ENCODE measurements at places on chromosomes 4 and X. TPM values are rescaled to one million over a fixed set of nuclear protein-coding genes. Genes with fewer than 3 reads are reported as not detected.

The GRPR gene
- not detected for total RNA-seq

The SYTL4 gene
- total RNA-seq: not detected

The IQCM gene
- total RNA-seq: not detected

The CT45A9 gene
- not detected for total RNA-seq

The PRMT9 gene
- 7.3 TPM for total RNA-seq

The TEX13B gene
- total RNA-seq: not detected

The MXRA5 gene
- total RNA-seq: not detected

The INTU gene
- 0.52 TPM for total RNA-seq

DNA sequence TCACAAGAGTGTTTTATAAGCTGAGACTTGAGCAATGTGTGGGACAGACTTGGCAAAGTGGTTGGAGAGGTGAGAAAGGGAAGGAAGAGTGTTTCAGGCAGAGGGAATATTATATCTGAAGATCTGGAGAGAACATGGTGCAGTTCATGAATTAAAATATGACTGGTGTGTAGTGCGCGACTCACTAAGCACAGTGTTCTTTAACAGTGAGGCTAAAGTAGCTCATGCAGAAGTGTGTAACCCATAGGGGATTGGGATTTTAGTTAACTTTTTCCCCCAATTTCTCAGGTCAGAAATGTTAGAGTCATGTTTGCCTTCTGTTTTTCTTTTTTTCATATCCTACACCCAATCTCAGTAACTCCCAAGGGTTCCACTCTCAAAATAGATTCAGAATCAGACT lies 9.7 kb downstream of the MTHFD2L start:
- H3K4me1 ChIP-seq: peaks cover 10% of the 10 kb centered on the region
- H3K36me3 ChIP-seq: peaks cover 11% of the 10 kb centered on the region
- no peak overlapping the region for H3K27ac ChIP-seq
- H3K27me3 ChIP-seq: no peaks in the 10 kb centered on the region
- DNase-seq: no peak

- peaks cover 2% of the 10 kb centered on the region for H3K27me3 ChIP-seq
- no peaks in the 10 kb centered on the region for H3K36me3 ChIP-seq
- no peak for DNase-seq
- H3K27ac ChIP-seq: no peak overlapping the region
- peaks cover 30% of the 10 kb centered on the region for H3K4me1 ChIP-seq
- no peak overlapping the region for H3K4me3 ChIP-seq
Observed at GRCh38 chrX:46577221-46578005, 3.8 kb downstream of the CHST7 start.

DNA sequence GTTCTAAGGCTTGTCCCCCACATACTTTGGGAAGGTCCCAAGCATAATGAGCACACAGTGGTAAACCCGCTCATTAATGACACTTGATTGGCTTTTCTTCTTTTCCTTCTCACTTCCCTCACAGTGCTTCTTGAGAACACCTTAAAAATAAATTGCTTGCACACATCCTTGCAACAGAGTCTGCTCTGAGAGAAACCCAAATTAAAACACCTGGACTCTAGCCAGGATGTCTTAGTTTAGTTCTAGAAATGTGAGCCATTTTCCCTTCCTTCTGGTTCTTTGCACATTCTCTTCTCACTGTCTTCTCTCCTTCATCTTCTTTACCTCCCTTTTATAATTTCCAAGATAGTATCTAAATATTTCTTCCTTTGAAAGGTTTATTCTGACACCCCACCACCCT lies 35.3 kb upstream of the COX7B2 start:
- DNase-seq: no peak
- H3K4me1 ChIP-seq: no peaks in the 10 kb centered on the region
- H3K36me3 ChIP-seq: no peaks in the 10 kb centered on the region
- no peak overlapping the region for H3K4me3 ChIP-seq
- H3K27ac ChIP-seq: no peak overlapping the region

GRCh38 chr4:40180356-40180755 lies 16.5 kb upstream of the RHOH start:
- H3K4me3 ChIP-seq: no peak overlapping the region
- H3K4me1 ChIP-seq: peaks cover 46% of the 10 kb centered on the region
- no peaks in the 10 kb centered on the region for H3K36me3 ChIP-seq
- no peaks in the 10 kb centered on the region for H3K27me3 ChIP-seq
- no peak overlapping the region for H3K27ac ChIP-seq
- no peak for DNase-seq

DNA sequence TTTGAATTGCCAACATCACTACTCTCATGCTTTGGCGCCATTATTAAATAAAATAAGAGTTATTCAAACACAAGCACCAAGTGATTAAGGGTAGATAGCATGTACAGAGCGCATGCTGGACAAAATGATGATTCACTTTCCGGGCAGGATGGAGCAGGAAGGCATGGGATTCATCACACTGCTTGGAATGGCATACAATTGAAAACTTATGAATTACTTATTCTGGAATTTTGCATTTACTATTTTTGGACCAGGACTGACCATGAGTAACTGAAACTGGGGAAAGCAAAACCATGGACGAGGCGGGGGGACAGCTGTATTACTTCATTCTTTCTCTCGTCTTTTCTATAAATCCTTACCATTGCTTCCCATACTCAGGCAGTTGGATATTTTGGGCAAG lies 28.5 kb upstream of the FGF5 start:
- H3K27ac ChIP-seq: no peak overlapping the region
- H3K4me1 ChIP-seq: no peaks in the 10 kb centered on the region
- H3K4me3 ChIP-seq: no peak overlapping the region
- H3K27me3 ChIP-seq: peaks cover 4% of the 10 kb centered on the region

- DNase-seq: no peak
- H3K4me3 ChIP-seq: no peak overlapping the region
Observed at GRCh38 chr4:67198727-67199126, 346.6 kb downstream of the CENPC start.

DNA sequence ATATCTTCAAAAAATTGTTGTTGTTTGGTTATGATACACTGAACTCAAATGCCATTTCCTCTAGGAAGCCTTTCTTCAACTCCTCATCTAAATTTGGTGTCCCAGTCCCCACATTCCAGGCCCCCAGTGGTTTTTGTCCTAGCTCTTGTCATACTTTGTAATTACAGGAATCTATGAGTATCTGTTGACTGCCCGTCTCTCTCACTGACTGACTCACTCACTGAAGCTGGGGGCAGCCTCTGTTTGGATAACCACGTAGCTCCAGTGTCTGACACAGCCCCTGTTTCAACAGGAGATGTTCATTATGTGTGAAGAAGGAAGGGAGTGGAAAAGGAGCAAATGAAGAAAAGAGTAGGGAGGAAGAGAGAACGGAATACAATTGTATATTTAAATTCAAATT lies 284.1 kb upstream of the TENM3 start:
- H3K27me3 ChIP-seq: no peaks in the 10 kb centered on the region
- no peak for DNase-seq
- no peaks in the 10 kb centered on the region for H3K4me1 ChIP-seq

DNA sequence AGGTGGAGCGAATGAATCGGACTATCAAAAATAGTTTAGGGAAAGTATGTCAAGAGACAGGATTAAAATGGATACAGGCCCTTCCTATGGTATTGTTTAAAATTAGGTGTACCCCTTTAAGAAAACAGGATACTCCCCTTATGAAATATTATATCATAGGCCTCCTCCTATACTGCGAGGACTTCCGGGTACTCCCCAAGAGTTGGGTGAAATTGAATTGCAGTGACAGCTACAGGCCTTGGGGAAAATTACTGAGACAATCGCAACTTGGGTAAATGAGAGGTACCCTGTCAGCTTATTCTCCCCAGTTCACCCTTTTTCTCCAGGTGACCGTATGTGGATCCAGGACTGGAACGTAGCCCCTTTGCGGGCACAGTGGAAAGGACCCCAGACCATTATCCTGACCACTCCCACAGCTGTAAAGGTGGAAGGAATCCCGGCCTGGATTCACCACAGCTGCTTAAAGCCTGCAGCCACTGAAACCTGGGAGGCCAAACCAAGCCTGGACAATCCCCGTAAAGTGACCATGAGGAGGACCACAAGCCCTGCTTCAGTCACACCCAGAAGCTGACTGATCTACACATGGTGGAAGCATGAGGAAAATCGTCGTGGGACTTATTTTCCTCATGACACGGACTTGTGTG lies 1138.1 kb downstream of the ARAP2 start:
- H3K4me3 ChIP-seq: no peak overlapping the region
- no peaks in the 10 kb centered on the region for H3K36me3 ChIP-seq
- DNase-seq: no peak
- H3K4me1 ChIP-seq: no peaks in the 10 kb centered on the region
- H3K27ac ChIP-seq: no peak overlapping the region
- H3K27me3 ChIP-seq: no peaks in the 10 kb centered on the region

DNA sequence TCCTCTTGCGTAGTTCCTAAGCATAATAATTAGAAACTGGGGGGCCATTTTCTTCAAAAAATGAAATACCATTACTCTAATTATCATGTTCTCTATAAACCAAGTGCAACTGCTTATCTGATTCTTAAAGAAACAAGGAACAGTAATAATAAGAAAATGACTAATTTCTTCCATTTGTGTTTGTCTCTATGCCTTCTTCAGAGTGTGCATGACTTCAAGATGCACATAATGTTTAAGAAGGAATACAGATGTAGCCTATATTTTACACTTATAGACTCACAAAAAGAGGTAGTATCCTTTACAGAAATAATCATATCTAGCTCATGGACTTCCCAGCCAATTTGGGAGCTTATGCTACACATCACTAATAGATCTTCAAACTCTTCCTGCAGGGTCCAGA lies 131.7 kb downstream of the CHRNA9 start:
- no peak for DNase-seq
- no peak overlapping the region for H3K27ac ChIP-seq
- no peaks in the 10 kb centered on the region for H3K36me3 ChIP-seq

Data from activated naive CD4-positive, alpha-beta T cell treated with anti-CD3 and anti-CD28 coated beads for 36 hours (primary cell).